ENCODE measurements at places on chromosomes 2 and 18.

- DNase-seq, result no peak
Observed at GRCh38 chr2:122535960-122536505, 780.6 kb downstream of the TSN start.

- DNase-seq, result no peak
Observed at GRCh38 chr18:27695503-27695902, 481.4 kb downstream of the CDH2 start.

DNA sequence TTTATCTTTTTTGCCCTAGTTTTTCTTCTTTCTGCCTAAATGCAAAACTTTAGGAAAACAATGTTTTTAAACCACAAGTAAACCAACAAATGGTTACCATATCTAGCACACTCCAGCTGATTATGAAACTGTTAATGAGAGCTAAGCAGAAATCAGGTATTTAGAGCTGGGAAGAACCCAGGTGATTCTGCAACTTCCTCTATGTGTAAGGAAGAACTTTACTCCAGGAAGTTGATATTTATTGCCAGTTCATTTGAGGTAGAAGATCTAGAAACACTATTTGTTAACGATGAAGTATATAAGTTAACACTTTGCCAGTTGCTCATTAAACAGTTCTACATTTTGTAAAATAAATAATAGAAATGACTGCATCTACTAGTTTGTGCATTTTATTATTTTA lies 409.7 kb downstream of the XIRP2 start:
- no peak for DNase-seq

DNA sequence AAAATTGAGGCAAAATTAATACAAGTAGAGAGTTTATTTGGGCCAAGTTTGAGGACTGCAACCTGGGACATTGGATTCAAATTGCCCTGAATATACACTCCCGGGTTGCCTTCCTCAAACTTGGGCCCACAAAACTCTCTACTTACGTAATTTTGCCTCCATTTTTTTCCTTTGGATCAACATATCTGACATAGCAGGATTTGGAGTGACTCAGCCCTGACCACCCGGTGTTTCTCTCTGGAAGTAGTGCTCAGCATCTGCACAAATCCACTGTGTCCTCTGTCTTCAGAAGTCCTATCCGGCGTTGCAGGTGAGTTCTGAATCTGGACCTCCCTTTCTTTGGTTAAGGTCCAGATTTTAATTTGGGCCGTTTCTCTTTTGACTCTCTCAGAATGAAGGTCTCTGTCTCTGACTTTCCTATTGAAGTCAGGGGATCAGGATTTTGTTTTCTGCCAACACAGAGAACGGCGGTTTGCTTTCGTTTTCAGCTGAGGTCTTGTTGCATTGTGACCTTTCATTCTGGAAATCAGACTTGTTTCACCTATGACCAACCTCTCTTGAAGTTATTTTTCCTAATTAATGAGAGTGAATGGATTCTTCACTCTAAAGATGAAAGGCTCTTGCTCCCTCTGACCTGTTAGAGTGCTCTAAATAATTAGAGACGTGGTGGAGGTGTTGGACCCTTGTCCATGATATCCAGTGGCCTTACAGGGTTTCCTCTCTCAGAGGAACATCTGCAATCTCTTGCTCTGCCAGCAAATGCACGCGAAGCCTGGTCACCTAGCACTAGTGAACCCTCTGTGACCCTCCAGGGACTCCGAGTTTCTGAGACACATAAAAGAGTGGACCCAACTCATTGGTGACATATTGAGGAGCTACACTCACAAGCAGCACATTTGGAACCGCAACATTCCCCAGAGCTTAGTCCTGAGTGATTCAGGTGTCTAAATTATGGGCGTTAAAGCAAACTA lies 13.6 kb downstream of the TCF23 start:
- no peak for DNase-seq

DNA sequence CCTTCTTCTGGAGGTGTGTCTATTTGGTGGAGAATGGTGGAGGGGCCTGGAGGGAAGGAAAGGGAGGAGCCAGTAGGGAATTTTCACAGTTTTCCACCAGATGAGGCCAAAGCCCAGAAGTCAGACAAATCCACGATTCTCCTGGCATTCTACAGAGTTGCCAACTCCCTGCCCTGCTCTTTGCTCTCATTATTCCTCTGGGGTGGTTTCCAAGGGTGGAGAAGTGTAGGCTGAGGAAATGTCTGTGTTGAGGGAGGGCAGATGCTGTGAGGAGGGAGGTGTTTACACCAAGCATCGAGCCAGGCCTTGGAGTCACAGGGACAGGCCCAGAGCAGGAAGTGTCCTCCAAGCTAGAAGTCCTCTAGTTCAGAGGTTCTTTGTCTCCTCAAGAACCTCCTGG lies 124.1 kb upstream of the LGALSL start:
- DNase-seq, result no peak

DNA sequence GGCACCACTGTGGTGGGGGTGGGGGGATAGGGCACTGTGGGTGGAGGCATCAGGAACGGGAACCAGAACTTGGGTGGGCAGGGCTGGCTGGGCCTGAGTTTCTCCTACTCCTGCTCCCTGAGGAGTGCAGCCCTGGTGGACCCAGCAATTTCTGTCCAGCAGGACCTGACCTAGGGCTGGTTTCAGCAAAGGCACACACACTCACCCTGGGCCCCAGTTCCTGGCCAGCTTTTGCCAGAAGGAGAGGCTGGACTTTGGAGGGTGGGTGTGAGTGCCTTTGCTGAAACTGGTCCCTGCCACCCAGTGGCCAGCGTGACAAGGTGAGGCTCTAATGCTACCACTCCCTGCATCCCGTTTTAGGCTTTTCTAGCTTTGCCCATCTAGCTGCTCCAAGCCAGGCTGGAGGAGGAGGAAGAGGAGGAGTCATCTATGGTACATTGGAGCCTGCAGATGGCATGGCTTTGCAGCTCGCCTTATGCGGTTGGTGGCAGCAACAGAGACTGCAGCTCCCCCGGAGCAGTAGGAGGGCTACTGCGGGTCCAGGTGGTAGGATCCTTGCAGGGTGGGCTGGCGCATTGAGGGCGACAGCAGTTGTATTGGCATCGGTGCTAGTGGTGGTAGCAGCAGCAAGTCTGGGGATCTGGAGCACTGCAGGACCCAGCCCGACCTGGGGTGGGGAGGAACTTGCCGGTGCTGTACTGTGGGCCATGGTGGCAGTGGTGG lies 40.4 kb upstream of the IMP4 start:
- no peak for DNase-seq

DNA sequence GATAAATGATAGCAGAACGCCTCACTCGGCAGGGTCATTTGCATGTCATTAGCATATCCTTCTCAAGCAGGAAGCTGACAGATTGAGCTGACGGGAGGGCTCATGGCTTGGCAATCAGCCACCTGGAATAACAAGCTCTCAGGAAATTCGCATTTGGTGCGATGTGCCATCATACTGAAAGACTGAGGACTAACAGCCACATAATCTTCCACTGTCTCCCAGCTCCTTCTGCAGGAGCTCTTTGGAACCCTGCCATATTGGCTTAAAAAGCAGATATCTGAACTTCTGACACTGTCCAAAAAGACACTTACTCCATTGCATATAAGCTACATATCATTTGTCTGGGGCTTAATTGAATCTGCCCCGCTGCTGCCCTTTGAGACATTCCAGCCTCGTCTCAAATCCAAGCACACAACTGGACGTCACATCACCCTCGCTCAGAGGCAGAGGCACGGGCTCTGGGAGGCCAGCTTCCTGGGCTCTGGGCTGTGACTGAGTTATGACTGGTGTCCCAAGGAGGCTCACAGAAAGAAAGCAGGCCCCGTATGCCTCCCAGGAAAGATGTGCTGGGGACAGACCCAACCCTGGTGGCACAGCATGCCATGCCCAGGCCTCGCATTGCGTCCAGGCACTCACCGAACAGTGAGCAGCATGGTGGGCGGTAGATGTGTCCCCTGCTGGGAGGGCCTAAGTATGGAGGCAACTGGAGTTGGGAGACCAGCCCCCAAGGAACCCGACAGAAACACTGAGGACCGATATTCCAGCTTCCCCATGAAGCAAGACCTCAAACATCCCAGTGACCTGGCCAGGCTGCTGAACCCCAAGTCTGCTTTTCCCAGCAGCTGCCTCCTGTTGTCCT lies 228.0 kb downstream of the ATAD2B start:
- DNase-seq, result no peak

- no peak for DNase-seq
Observed at GRCh38 chr18:9681217-9681616, 26.9 kb upstream of the RAB31 start.

DNA sequence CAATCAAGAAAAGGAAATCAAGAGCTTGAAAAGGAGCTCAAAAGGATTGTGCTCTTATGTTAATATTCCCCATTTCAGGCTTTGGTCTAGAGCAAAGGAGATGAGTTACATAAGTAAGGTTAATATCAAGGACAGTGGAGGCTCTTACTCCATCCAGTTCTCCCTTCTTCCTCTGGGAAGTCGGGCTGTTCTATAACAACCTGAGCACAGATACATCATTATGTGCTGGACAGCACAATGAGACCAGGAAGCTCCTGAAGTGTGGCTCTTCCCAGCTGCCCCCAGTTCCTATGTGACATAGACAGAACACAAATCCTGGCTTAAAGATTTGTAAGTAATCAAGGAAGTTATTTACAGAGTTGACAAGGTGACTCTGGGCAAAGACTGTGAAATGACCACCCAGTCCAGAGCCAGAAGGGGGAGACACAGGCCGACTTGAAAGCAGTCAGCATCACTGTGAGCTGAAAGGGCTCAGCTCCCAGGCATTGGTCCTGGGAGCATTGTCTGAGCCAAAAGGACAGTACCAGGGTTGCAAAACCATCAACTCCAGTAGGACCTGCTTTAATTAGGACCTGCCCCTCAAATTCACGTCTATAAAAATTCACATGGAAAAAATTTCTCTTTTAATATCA lies 917.6 kb upstream of the ACVR2A start:
- no peak for DNase-seq

DNA sequence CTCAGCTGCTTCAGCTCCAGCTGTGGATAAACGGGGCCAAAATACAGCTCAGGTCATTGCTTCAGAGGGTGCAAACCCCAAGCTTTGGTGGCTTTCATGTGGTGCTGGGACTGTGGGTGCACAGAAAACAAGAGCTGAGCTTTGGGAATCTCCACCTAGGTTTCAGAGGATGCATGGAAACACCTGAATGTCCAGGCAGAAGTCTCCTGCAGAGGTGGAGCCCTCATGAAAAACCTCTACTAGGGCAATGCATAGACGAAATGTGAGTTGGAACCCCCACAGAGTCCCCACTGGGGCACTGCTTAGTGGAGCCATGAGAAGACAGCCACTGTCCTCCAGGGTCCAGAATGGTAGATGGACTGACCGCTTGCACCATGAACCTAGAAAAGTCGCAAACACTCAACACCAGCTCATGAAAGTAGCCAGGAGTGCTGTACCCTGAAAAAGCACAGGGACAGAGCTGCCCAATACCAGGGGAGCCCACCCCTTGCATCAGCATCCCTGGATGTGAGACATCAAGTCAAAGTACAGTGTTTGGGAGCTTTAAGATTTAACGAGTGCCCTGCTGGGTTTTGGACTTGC lies 147.9 kb upstream of the SOX11 start:
- DNase-seq, result no peak

DNA sequence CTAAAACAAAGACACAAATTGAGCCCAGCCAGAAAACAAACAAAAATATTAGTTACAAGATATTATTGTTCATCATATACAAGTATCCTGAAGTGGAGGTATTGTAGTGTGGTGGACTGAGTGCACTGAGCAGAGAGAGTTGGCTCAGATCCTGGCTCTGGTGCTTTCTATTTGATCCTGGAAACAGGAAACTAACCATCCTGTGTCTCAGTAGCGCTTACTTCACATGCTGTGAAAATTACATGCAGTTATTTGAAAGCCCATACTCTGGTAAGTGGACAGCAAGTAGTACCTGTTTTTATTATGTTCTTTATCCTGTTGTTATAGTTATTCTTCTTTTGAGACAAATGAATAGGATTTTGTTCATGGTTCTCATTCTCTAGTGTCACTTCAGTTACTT lies 84.3 kb upstream of the CRIM1 start:
- DNase-seq, result no peak

DNA sequence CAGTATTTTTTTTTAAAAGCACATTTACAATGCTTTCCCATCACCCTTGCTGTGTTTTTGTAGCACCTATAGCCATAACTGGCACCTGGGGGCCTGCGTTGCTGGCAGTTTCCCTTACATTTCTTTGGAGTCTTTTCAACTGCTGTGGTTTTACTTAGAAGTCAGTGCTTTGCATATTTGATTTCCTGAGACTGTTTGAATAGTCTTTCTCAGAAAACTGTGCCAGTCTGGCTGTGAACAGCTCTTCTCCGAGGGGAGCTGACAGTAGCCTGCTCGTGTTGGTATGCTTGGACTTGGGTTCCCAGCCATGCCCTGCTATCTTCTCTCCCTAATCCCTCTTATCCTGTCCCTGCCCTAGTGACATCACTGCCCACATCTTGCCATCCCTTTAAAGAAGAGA lies 81.5 kb downstream of the DPP4 start:
- DNase-seq, result peak; percentile 92

GRCh38 chr18:13646633-13647032 lies 79.7 kb downstream of the FAM210A start:
- DNase-seq, result no peak

DNA sequence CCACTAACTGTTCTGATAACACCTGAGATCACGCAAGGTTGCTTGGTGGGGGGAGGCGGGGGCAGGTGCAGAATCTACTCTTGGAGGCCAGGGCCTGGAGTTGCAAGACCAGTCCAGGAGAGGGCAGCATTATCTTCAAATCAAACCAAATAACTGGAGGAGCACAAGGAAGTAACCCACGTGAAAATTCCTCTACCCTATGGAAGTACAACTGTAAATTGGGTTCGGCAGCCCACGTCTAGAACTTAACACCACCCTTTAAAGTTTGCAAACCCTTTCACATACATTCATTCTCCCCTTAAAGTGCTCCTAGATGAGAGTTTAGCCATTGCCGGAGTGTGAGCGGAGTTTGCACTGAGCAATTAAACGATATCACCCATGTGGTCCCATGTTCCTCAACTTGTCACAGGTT lies 19.6 kb upstream of the CXCR1 start:
- peak; percentile 77 for DNase-seq

DNA sequence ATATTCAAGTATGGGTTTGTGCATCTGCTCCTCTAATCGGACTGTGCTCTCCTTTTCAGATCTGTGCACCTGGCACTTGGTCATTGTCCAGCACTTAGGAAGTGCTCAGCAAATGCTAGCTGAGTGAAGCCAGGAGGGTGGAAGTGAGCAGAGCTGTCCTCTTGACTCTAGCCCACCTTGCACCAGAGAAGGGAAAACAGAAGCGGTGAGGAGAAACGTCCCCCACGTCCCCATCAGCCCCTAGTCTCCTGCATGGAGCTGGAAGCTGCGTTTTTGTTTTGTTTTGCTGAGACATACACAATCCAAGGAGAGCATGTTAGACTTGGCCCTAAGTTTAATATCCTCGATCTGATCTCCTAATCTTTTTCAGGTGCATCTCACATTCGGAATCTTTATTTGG lies 73.6 kb downstream of the EN1 start:
- DNase-seq, result no peak

- no peak for DNase-seq
Observed at GRCh38 chr2:25335971-25336370, 5.8 kb downstream of the DNMT3A start.

DNA sequence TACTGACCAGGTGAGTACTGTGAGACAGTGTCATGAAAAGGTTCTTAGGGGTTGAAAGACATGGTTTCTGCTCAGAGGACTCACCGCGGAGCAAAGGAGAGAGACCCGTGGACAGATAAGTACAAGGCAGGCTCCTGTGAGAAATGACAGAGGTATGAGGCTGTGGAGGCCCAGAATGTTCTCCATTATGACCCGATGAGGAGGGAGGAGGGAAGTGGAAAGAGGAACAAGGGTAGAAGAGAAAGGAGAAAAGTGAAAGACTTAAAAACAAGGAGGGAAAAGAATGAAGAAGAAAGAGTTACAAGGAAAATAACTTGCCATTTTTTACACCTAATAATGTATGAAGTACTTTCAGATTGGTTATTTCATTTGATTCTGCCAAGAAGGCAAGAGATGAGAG lies 29.8 kb downstream of the MAPRE3 start:
- no peak for DNase-seq

- no peak for DNase-seq
Observed at GRCh38 chr2:43123981-43124686, 102.3 kb downstream of the ZFP36L2 start.

Data from activated CD4-positive, alpha-beta T cell treated with anti-CD3 and anti-CD28 coated beads, Interleukin-2, amount 50 U/mL, for 16 hours (primary cell).